ENCODE measurements at places on chromosomes 16 and 17.

DNA sequence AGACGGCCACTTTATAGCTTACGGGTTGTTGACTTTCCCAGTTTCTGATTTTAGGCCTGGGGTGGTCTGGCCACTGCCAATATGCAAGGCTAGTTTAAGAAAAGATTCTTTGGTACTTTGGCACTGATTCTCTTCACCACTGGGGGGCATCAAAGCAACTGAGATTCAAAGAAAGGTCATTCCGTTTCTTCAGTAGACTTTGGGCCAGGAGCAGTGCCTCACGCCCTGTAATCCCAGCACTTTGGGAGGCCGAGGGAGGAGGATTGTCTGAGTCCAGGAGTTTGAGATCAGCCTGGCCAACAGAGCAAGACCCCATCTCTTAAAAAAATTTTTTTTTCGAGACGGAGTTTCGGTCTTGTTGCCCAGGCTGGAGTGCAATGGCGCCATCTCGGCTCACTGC is 53.0 kb downstream of the RPA1 start:
- no peak overlapping the region for H3K4me3 ChIP-seq
- no peak overlapping the region for H3K27ac ChIP-seq
- H3K27me3 ChIP-seq, result no peaks in the 10 kb centered on the region
- H3K4me1 ChIP-seq, result peaks cover 18% of the 10 kb centered on the region
- peaks cover 64% of the 10 kb centered on the region for H3K36me3 ChIP-seq

- no peak overlapping the region for H3K4me3 ChIP-seq
- H3K4me1 ChIP-seq, result no peaks in the 10 kb centered on the region
- peaks cover 1% of the 10 kb centered on the region for H3K27me3 ChIP-seq
- no peak overlapping the region for H3K27ac ChIP-seq
- no peak for DNase-seq
- no peaks in the 10 kb centered on the region for H3K36me3 ChIP-seq
Observed at GRCh38 chr16:86857807-86858206, 279.5 kb downstream of the FOXL1 start.

DNA sequence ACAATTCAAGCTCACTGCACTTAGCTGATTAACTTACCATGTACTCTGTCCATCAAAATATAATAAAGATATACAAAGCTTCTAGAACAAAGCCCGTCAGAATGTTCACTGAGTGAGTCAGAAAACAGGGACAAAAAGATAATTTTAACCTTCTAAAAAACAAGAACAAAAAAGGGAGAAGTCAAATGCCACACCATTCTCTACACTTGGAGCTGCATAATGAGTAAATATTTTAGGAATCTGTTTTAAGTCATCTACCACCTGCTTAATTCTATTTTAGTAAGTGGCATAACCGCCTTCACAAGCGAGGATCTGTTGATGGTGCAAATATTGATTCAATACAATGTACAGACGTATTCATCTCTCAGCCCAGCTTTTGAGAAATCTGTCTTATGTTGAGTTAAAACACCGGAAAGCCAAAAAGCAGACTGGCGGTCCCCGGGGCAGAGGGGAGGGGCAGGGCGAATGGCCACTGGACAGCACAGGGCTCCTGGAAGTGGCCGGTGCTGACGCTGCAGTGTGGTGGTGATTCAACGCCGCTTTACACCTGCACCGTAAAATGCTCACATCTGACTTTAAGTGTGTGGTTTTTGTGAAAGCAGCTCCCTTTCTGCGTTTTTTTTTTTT is 20.1 kb downstream of the RAB40B start:
- H3K27me3 ChIP-seq, result no peaks in the 10 kb centered on the region
- H3K27ac ChIP-seq, result no peak overlapping the region
- H3K4me3 ChIP-seq, result no peak overlapping the region

DNA sequence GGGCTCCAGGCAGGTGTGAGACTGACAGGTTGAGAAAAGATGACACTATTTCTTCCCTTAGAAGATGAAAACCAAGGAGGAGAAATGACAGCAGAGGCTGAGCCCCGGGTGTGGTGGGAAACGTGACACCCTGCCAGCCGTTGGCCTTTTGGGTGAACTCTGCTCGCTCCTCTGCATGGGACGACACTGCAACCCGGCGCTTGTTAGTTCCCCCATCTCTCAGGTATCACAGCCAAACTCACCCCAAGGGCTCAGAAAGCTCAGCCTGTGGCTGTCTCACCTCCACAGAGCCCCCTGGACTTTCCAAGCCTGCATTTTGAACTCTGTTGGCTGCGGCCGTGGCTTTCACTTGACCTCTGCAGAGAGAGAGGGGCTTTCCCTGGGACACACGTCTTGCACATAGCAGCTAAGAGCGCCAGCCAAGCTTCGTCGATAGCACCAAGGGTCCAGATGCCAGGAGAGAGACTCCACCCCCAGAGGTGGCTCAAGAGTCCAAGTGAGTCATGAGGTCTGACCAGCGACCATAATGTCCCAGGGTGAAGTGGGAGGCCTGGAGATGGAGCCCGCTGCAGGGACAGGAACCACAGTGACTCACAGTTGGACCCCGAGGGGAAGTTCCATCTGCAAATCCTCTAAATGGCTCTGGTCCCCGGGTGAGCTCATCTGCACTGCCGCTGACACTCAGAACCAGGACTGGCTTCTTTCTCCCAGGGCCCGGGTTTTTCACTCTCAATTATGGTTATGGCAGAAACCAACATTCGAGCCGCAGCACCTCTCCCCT is 301.9 kb downstream of the SOX9 start:
- DNase-seq, result no peak
- H3K36me3 ChIP-seq, result peaks cover 3% of the 10 kb centered on the region
- peaks cover 4% of the 10 kb centered on the region for H3K4me1 ChIP-seq
- no peak overlapping the region for H3K27ac ChIP-seq
- H3K4me3 ChIP-seq, result no peak overlapping the region
- H3K27me3 ChIP-seq, result no peaks in the 10 kb centered on the region

DNA sequence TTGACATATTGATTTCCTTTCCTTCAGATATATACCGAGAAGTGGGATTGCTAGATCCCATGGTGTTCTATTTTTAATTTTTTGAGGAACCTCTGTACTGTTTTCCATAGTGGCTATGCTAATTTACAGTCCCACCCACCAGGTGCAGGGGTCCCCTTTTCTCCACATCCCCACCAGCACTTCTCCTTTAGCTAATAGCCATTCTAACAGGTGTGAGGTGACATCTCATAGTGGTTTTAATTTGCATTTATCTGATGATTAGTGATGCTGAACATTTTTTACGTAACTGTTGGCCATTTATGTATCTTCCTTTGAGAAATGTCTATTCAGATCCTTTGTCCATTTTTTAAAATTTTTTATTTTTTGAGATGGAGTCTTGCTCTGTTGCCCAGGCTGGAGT is 93.9 kb downstream of the SDR42E1 start:
- no peak overlapping the region for H3K4me3 ChIP-seq
- H3K27me3 ChIP-seq, result no peaks in the 10 kb centered on the region
- no peaks in the 10 kb centered on the region for H3K36me3 ChIP-seq
- DNase-seq, result no peak

- DNase-seq, result no peak
- H3K4me3 ChIP-seq, result no peak overlapping the region
- no peaks in the 10 kb centered on the region for H3K4me1 ChIP-seq
Observed at GRCh38 chr16:61371881-61372280, 664.4 kb downstream of the CDH8 start.

GRCh38 chr17:49573510-49574322 is 2.0 kb upstream of the NXPH3 start:
- peaks cover 65% of the 10 kb centered on the region for H3K27me3 ChIP-seq
- H3K4me3 ChIP-seq, result no peak overlapping the region
- peaks cover 16% of the 10 kb centered on the region for H3K4me1 ChIP-seq
- DNase-seq, result no peak
- no peaks in the 10 kb centered on the region for H3K36me3 ChIP-seq

DNA sequence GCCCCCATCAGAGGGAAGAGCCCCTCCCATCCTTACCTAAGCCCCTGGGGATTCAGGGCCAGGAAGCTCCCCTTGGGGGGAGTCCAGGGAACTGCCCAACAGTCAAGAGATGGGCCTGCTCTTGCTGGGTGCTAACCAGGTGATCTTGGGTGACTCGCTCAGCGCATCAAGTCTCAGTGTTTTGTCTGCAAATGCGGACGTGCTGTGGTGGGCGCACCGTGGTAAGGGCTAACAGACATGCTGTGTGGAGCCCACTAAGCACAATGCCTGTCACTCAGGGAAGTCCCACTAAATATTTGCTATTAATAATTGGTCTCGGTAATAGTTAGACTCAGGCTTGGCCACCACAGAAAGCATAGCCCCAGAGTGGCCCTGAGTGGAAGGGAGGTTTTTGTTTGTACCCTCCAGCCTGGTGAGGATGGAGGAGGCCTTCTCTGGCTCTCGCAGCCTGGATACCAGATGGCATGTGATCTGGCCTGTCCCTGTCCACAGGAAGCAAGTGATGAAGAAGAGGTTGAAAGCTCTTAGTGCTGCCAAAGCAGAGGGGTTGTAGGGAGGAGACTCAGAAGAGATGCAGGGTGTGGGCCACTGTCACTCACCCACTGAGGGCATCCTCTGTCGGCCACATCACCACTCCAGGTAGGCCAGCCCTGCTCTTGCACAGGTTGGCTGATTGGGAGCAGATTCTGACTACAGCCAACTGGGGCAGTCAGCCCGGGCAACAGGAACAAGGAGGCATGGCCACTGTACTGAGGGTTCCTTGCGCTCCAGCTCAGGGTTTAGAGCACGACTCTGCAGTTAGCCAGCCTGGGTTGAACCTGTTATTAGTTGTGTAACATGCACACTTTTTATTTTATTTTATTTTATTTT is 69.8 kb upstream of the KSR1 start:
- peaks cover 18% of the 10 kb centered on the region for H3K27me3 ChIP-seq
- no peak overlapping the region for H3K27ac ChIP-seq
- no peaks in the 10 kb centered on the region for H3K4me1 ChIP-seq
- no peak overlapping the region for H3K4me3 ChIP-seq

GRCh38 chr17:67942810-67943209 is 53.5 kb downstream of the C17orf58 start:
- H3K27ac ChIP-seq, result no peak overlapping the region
- no peak overlapping the region for H3K4me3 ChIP-seq
- no peak for DNase-seq
- no peaks in the 10 kb centered on the region for H3K4me1 ChIP-seq
- peaks cover 43% of the 10 kb centered on the region for H3K36me3 ChIP-seq

- no peaks in the 10 kb centered on the region for H3K27me3 ChIP-seq
- DNase-seq, result no peak
- no peak overlapping the region for H3K27ac ChIP-seq
- H3K4me1 ChIP-seq, result no peaks in the 10 kb centered on the region
Observed at GRCh38 chr16:53216798-53217197, 162.0 kb downstream of the CHD9 start.

GRCh38 chr17:17494499-17494869 is 1.7 kb downstream of the RASD1 start:
- H3K4me1 ChIP-seq, result peaks cover 14% of the 10 kb centered on the region
- H3K36me3 ChIP-seq, result peaks cover 19% of the 10 kb centered on the region
- no peak overlapping the region for H3K27ac ChIP-seq
- peaks cover 14% of the 10 kb centered on the region for H3K27me3 ChIP-seq
- peak overlapping the region; percentile 11 for H3K4me3 ChIP-seq
- DNase-seq, result no peak

DNA sequence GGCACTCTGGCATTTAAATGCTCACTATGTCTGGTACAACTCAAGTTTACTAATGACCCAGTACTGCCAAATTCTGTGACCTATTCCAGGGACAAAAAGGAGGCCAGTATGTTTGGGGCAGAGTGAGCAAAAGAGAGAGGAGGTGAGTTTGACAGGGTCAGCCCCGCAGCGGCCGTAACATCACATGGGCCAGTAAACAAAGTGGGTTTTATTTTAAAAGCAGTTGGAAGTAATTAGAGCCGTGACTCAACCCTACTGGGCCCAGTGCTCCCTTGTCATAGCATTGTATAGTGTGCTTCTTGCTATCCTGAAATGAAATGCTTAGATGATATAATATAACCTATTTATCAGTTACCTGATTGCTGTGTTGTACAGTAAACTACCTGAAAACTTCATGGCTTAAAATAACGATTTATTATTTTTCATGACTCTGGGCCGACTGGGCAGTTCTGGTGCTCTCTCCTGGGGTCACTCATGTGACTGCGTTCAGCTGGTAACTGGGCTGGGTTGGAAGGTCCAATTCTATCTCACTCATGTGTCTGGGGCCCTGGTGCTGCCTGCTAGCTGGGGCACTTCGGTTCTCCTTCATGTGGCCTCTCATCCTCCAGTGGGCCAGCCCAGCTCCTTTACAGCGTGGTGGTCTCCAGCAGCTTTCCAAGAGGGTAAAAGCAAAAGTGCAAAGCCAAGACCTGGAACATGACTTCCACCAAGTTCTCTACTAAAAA is 27.4 kb downstream of the IQCK start:
- H3K36me3 ChIP-seq, result no peaks in the 10 kb centered on the region
- DNase-seq, result no peak
- peaks cover 2% of the 10 kb centered on the region for H3K27me3 ChIP-seq
- no peak overlapping the region for H3K4me3 ChIP-seq
- no peak overlapping the region for H3K27ac ChIP-seq
- H3K4me1 ChIP-seq, result no peaks in the 10 kb centered on the region

- H3K36me3 ChIP-seq, result peaks cover 63% of the 10 kb centered on the region
- DNase-seq, result no peak
- H3K27ac ChIP-seq, result peak overlapping the region; percentile 66
- no peaks in the 10 kb centered on the region for H3K27me3 ChIP-seq
Observed at GRCh38 chr17:1894753-1895339, 65.0 kb downstream of the RPA1 start.

GRCh38 chr16:12530302-12530701 is 273.4 kb downstream of the CPPED1 start:
- no peak for DNase-seq
- no peaks in the 10 kb centered on the region for H3K27me3 ChIP-seq
- peaks cover 62% of the 10 kb centered on the region for H3K4me1 ChIP-seq
- H3K36me3 ChIP-seq, result peaks cover 19% of the 10 kb centered on the region
- H3K27ac ChIP-seq, result peak overlapping the region; percentile 27

GRCh38 chr16:68074850-68075555 is 10.2 kb upstream of the NFATC3 start:
- H3K4me3 ChIP-seq, result peak overlapping the region; percentile 71
- H3K27ac ChIP-seq, result peak overlapping the region; percentile 88
- peak; percentile 80 for DNase-seq
- peaks cover 86% of the 10 kb centered on the region for H3K4me1 ChIP-seq

DNA sequence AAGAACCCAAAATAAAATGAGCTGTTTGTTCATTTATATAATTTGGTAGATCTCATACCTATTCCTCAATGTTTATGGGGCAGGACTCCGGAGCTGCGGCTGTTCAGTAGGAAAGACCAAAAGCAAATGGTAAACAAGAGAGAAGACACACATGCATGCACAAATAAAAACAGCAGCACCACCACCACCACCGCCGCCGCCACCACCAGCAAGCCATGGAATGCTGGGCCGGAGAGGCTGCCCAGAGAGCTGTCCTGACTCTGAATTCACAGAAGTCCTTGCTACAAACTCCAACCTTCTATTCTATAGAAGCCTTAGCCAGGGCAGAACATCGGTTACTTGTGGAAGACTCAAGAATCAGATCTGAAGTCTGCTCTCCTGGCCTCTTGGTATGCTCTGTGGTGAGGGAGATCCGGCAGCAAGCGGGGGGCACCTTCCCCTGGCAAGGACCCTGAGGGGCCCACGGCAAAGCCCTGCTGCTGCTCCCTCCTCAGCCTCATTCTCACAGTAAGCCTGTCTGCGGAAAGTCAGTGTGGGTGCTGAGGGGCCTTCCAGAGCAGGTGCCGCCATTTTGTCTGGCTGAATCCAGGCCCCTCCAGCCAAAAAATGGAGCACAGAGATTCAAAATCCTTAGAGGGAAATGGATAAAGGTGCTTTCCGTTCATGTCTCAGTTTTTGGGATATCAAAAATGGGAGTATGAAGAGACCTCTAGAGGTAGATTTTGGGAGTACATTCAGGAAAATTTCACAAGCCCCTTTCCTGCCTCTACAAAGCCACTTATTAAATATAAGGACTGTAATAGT is 6.4 kb upstream of the FOXJ1 start:
- no peak overlapping the region for H3K4me3 ChIP-seq
- peaks cover 68% of the 10 kb centered on the region for H3K4me1 ChIP-seq
- no peaks in the 10 kb centered on the region for H3K27me3 ChIP-seq
- H3K27ac ChIP-seq, result no peak overlapping the region

Data from activated T-helper 1 cell treated with anti-CD3 and anti-CD28 coated beads, Interleukin-12 subunit alpha, Interleukin-12 subunit beta, Interleukin-2, Interleukin-4 antibody, amounts not matched to agents 30 ng/mL and 10 ng/mL and 1 ng/mL, durations not matched to agents 14 hours and 24 hours and 36 hours (primary cell).